HT1080 (cell line): ENCODE measurements at places on chromosomes 2 and 18.
A peak's percentile ranks its signal among the peaks of the same experiment; 100 is the strongest.

- no peak for DNase-seq
These were observed 131.4 kb downstream of the KCNS3 start for GRCh38 chr2:18009891-18010290.

DNA sequence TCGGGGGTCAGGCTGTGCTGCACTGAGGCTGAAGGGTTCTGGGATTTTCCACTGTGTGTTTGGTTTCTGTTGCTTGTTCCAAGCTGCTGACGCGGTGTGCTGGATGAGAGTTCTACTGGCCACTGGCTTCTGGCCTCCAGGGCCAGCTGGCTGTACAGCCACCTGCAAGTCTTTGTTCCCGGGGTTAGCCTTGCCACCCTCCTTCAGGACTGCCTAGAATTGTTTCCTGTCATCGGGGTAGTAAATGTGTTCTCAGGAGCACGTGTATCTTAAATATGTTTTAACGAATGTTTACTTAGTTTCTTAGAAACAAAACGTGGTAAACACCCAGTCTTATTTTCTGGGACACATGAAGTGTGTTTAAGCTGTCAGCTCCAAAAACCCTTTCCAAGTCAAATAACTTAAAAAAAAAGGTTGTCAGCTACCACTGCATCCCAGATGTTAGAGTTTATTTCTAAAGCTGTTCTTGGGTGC, 231.2 kb downstream of the AGAP1 start:
- DNase-seq = no peak

DNA sequence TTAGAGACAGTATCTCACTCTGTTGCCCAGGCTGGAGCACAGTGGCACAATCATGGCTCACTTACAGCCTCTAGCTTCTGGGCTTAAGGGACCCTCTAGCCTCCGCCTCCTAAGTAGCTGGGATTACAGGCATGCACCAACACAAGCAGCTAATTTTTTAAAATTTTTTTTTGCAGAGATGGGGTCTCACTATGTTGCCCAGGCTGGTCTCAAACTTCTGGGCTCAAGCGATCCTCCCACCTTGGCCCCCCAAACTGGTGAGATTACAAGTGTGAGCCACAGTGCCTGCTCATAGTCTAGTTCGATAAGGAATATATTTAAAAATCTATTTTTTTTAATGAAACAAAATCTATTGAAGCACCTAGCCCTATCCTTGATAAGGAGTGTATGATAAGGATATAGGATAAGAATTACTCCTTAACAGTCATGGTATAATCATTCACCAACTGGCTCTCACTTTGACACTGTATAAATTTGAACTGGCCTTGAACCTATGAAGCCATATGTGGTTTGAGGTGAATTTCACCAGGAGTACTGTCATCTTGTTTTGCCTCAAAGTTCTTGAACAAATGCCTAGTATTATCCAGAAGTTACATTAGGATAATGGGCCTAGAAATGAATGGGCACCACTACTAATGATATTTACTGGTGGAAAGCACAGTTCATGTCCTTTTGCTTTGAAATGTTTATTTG, 71.1 kb downstream of the EXOC6B start:
- DNase-seq = no peak

- DNase-seq = peak; percentile 69
These were observed 60.4 kb upstream of the NABP1 start for GRCh38 chr2:191617575-191617974.

DNA sequence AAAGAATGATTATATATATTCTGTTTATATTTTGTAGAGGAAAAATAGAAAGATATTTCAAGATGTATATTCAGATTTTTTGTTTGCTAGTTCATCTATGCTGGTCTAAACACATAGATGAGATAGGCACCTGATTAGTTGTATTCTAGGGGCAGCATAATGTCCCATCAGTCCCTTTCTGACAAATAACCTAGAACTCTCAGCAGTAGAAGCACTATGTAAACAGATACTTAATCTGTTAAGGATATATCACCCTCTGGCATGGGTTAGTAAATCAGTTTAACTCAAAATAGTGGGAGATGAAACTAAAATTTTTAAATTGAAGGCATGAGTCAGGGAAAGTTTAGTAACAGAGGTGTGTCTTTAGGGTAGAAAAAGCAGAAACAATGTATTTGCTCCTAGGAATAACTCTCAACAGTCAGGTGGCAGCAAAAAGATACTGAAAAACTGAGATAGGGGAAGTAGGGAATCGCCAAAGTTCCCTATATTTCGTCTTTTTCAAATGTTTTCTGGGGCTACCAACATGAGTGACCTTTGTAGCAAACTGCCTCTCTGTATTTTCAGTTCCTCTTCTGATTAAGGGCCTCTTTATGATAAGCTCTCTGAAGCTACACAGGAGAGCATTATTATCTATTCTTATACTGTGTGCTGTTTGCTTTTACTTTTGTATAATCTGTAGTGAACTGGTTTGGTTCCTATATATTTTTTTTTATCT, 5.7 kb downstream of the PPP1R1C start:
- no peak for DNase-seq

GRCh38 chr18:8303151-8303755, 306.0 kb upstream of the RAB12 start:
- peak; percentile 34 for DNase-seq

GRCh38 chr2:143730155-143730952, 601.1 kb downstream of the ARHGAP15 start:
- DNase-seq = peak; percentile 31

- no peak for DNase-seq
These were observed 141.9 kb downstream of the LCLAT1 start for GRCh38 chr2:30588994-30589393.

DNA sequence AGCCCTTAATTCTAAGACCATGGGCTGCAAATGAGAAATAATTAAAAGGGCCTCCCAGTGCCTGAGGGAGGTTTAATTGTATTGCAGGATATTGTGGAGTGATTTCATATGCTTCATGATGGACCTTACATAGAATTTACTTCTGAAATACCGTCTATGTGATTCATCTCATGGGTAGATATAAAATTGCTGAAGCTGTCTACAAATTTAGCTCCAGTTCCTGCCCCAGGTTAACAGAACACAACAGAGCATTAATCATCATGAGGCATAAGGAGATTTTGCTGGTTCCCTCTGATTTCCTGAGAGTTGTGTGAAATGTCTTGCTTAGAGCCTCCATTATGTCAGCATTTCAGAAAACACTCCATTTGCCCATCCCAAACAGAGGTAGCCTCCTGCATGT, 770 bp downstream of the UPP2 start:
- peak; percentile 82 for DNase-seq

- no peak for DNase-seq
These were observed 24.7 kb downstream of the RND3 start for GRCh38 chr2:150462770-150463169.

GRCh38 chr2:107986278-107987217, at the start of gene SLC5A7:
SLC5A7 (plus strand) TSS chr2:107986524; CDS start chr2:107988156, 1,632 bp downstream.
- DNase-seq = no peak

- no peak for DNase-seq
These were observed 96.4 kb downstream of the MAP3K20 start for GRCh38 chr2:173171924-173172643.

DNA sequence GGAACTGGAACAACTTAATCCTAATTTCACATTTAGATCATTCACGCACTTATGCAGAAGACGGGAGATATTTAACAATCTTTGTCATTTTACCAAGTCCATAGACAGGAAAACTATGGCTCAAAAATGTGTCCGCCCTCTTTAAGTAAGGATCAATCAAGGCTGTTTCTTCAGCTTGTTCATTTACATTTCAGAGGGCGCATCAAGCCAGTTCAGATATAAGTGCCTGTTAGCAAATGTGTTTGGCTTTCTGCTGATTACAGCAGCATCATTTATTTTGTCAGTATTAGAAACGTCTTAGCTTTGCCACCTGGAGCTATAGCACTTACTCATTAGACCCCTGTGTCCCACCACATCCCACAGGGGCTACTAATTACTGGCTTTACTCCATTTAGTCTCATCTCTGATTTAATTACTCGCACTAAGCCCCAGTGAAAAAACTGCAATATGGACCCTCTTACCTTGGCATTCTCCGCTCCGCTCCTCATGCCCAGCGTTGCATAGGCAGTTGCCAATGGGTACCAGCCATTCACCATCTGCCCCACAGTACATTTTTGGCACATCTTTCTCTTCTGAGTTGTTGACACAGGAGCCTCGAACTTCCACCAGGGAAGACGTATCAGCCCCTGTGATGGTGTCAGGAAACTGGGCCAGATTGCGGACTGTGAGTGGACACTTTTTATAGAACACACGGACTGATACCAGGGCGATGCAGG, 8.7 kb downstream of the EPHA4 start:
- no peak for DNase-seq

DNA sequence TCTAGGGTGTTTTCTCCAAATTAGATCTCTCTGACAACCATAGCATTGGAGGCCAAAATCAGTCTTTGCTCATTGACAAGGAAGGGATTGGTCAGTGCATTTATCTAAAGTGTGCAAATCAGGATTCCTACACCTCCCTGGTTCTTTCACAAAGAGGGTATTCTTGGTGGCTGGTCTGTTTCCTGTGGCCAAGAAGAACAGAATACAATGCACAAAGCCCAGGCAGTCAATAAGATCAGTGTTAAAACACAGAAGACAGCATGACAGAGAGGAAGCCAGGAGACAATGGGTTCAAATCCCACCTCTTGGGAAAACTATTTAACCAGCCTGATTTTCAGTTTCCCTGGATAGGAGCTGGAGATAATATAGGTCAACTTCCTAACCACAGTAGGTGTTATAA, 46.1 kb upstream of the THOC1 start:
- DNase-seq = no peak
